Stomach (tissue), 19 donors: ENCODE measurements at places on chromosomes 2 and 18.
A peak's percentile ranks its signal among the peaks of the same experiment; 100 is the strongest.

DNA sequence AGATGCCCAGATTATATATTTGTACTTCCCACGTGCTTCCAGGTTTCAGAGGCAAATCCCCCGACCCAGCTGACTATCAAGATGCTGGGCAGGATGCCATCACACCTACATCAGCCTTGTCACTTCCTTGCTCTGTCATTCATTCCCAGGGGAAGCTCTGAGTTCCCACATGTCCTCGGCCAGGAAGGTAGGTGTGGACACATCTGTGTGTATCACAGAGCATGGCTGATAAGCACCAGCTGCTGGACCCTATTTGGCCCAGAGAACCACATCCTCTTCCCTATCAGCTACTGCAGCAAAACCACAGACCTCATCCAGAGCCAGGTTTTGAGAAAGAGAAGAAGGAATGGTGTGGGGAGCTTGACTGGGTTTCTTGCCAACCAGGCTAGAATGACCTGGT, 31.9 kb upstream of the ITGA6 start:
- H3K36me3 ChIP-seq: no peaks in the 10 kb centered on the region
- H3K27me3 ChIP-seq: no peaks in the 10 kb centered on the region
- peaks cover 3% of the 10 kb centered on the region for H3K4me1 ChIP-seq

DNA sequence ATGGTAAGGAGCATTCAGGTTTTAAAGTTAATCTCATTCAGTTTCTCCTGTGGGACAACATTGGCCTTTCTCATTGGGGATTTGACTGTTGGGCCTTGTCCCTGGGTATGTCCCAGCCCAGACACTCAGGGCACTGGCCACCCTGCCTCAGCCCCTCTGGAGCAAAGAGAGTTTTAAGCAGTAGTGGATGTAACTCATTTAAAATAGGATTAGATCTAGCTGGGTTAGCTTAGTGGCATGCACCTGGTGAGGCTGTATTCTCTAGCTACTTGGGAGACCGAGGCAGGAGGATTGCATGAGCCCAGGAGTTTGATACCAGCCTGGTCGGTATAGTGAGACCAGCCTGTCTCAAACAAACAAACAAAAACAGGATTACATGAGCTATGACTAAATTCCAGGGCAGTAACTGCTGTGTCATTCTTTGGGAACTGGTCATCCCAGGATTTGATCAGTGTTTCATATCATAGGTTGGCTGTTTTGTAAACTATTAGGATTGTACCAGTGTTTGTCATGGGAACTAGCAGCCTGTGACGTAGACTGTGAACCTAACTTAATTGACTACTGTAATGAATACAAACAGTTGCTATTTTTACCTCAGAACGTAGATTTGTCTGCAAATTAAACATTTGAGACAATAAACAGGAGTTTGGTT, 12.5 kb downstream of the INPP4A start:
- no peak overlapping the region for H3K4me3 ChIP-seq
- no peaks in the 10 kb centered on the region for H3K27me3 ChIP-seq
- H3K27ac ChIP-seq: peak overlapping the region; percentile 74
- no peaks in the 10 kb centered on the region for H3K36me3 ChIP-seq
- no peak for DNase-seq
- peaks cover 86% of the 10 kb centered on the region for H3K4me1 ChIP-seq

DNA sequence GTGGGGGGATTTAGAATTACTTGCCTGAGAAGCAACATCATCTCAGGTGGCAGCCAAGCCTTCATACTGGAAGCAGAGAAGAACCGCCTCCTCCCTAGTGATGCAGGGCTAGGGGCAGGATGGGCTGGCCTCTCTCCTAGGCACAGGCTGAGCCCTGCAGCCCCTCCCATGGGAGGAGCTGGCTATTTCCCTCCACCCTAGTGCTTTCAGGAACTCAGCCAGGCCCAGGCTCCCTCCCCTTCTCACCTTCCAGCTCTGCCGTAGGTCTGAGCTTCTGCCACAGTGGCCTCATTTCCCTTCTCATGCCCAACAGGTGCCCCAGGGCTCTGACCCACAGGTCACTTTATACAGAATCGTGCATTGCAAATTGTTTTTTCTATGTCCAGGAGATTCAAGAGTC, 31.0 kb downstream of the CENPA start:
- H3K4me3 ChIP-seq: no peak overlapping the region
- H3K4me1 ChIP-seq: no peaks in the 10 kb centered on the region
- no peaks in the 10 kb centered on the region for H3K27me3 ChIP-seq

DNA sequence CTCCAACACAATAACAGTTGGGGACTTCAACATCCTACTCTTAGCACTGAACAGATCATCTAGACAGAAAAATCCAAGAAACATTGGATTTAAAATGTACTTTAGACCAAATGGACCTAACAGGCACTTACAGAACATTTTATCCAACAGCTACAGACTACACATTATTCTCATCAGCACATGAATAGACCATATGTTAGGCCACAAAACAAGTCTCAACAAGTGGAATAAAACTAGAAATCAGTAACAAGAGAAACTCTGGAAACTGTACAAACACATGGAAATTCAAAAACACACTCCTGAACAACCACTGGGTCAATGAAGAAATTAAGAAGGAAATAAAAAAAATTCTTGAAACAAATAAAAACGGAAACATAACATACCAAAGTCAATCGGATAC, 117.5 kb downstream of the ACVR1 start:
- no peak overlapping the region for H3K4me3 ChIP-seq
- DNase-seq: no peak
- no peaks in the 10 kb centered on the region for H3K27me3 ChIP-seq
- no peak overlapping the region for H3K27ac ChIP-seq
- H3K4me1 ChIP-seq: no peaks in the 10 kb centered on the region
- H3K36me3 ChIP-seq: peaks cover 81% of the 10 kb centered on the region

GRCh38 chr2:100674666-100675065, 111.9 kb downstream of the PDCL3 start:
- no peaks in the 10 kb centered on the region for H3K36me3 ChIP-seq
- no peak overlapping the region for H3K27ac ChIP-seq

DNA sequence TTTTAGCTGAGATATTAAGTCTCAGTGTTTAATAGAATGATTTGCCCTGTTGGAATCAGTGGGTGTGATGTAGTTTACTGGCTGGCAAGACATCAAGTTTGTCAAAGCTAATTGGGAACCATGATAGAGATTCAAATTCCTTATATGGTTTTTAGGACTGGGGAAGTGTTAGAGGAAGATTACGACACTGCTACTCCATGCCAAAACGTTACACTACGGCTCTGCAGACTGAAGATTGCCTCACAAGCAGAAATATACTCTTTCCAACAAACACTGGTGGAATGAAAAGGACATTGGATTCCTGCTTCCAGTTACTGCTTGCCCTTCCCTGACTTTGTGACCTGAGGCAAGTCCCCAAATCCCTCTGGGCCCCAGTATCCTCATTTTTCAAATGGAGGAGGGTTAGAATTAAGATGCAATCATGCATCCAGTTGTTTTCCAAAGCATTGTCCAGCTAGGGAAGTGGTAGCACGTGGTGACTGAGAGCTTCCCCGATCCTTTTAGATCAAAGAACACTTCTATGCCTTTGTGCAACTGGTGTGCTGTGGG, 147.6 kb downstream of the CDC42EP3 start:
- H3K27ac ChIP-seq: no peak overlapping the region
- peaks cover 17% of the 10 kb centered on the region for H3K4me1 ChIP-seq
- no peak overlapping the region for H3K4me3 ChIP-seq
- H3K36me3 ChIP-seq: no peaks in the 10 kb centered on the region
- DNase-seq: no peak

- DNase-seq: no peak
- no peaks in the 10 kb centered on the region for H3K4me1 ChIP-seq
- no peak overlapping the region for H3K4me3 ChIP-seq
- peaks cover 21% of the 10 kb centered on the region for H3K36me3 ChIP-seq
Observed at GRCh38 chr2:46356991-46357390, 59.8 kb downstream of the EPAS1 start.

- peak; percentile 69 for DNase-seq
- H3K36me3 ChIP-seq: no peaks in the 10 kb centered on the region
- no peak overlapping the region for H3K27ac ChIP-seq
- H3K27me3 ChIP-seq: no peaks in the 10 kb centered on the region
- no peak overlapping the region for H3K4me3 ChIP-seq
Observed at GRCh38 chr2:17918789-17919188, 40.3 kb downstream of the KCNS3 start.
